ENCODE measurements at places on chromosomes 3 and 15. TPM values are rescaled to one million over a fixed set of nuclear protein-coding genes. Genes with fewer than 3 reads are reported as not detected.
A peak's percentile ranks its signal among the peaks of the same experiment; 100 is the strongest.

GRCh38 chr15:72907733-72908132, 124.2 kb upstream of the ADPGK start:
- no peak for DNase-seq

The PRR23A gene
- not detected for total RNA-seq

The SIN3A gene
- 33.4 TPM for total RNA-seq

The MYEF2 gene
- total RNA-seq: 20.5 TPM

The ST8SIA2 gene
- not detected for total RNA-seq

- no peak for DNase-seq
These were observed 209.5 kb downstream of the SOX2 start for GRCh38 chr3:181921220-181921619.

The CCR5 gene
- total RNA-seq: 0.12 TPM

DNA sequence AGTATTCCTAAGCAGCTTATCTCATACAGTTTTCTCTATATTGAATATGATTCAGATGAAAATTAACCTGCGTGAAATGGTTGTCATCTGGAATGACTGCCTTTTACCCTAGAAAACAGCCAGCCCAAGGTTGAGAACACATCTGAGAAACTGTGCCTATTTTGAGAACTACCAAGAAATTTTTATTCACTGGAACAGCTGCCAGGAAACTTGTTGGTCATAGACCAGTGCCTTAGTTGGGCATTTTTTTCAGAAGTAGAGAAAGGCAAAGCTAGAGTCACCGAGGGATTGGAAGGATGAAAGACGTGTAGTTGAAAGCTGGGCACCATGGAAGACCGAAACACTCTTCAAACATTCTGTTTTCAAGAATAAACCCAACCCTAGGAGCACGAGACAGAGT, 277.1 kb downstream of the LPP start:
- DNase-seq: no peak

GRCh38 chr3:180402471-180403073, 199.4 kb upstream of the TTC14 start:
- no peak for DNase-seq

The KIF15 gene
- 0.62 TPM for total RNA-seq

The MNS1 gene
- 1.5 TPM for total RNA-seq

GRCh38 chr15:53446376-53446775, 313.1 kb downstream of the WDR72 start:
- DNase-seq: peak; percentile 59

DNA sequence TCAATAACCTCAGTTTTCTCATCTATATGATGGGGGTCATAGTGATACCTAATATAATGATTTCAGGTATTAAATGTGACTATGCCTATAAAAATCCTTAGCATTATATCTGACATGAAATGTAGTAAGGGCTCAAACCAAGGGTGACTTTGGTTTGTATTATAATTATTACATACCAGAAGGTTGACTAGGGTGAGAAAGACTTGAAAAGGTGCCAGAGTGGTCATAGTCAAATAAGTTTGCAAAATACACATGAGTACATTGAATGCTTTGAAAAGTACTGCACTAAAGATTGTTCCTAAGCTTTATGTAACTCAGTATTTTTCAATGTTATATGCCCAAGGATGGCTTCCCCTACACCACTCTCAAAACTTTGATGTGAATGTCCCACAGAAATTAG, 297.2 kb downstream of the ARPP21 start:
- no peak for DNase-seq

DNA sequence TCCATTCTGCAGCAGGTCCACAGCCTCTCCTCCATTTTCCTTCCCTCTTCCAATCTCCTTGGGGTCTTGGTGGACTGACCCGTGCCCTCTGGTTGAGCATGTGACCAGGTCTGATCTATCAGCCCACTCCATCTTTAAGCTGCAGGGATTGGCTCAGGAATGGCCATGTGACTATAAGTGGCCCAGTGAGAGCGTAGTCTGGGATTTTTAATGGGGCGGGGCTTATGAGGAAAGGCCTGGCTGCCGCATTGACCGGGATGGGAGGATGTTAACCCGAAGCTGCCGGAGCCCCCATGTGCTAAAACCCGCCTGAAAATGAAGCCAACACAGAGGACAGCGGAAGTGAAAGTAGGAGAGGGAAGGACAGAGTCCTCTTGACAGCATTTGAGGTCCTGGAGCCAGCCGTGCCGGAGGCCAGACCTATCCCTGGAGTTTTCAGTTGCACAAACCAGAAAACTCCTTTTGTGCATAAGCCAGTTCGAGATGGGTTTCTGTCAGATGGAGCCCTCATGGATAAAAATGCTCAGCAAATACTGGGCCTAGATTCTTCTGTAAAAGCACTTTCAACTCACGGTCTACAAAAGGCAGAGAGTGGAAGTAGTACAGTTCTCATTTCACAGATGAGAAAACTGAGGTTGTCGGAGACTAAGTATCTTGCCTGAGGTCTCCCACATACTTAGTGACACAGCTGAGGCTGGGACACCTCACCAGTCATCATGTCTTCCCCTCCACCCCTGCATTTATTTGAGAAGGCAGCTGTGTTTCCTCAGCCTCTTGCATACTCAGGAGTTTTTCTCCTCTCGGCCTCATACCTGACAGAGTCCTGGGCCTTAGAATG, 61.9 kb downstream of the ATP2B2 start:
- no peak for DNase-seq

DNA sequence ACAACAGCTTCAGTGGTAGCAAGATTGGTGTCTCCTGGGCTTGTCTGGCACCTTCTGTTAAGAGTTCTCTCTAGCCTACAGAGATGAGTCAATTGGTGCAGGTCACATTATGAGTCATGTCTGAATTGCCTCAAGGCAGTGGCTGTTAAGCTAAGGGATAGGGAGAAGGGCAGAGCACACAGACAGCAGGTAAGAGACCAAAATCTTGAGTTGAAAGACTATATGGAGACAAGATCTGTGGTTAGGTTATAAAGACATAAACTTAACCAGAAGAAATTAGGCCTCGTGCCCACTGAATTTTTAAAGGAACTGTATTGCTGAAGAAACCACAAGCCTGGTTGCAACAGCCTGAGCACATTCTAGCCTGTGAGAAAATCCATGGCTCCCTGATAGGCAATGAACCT, 19.2 kb upstream of the KPNA1 start:
- DNase-seq: no peak

GRCh38 chr15:85584872-85585271, 204.5 kb downstream of the AKAP13 start:
- DNase-seq: no peak

DNA sequence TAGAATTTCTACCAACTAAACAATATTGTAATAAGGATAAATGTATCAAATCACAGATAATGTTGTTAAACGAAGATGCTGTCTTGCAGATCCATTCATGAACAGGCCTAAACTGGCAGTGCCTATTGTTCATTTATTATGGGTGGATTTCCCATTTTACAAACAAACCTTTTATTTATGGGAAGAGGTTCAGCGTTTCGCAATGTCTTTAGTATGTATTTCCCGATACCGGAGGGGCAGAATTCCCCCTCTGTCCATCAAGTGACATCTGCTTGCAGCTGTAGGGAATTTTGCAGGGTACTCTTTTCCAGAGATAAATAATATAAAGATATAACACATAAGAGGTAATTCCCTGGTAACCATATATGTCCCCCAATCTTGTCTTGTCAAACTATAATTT, 5.7 kb downstream of the CEP19 start:
- DNase-seq: no peak

The TLR9 gene
- total RNA-seq: not detected

The TM6SF1 gene
- total RNA-seq: 0.79 TPM

All from pancreas (tissue), 10 donors.